Pancreas (tissue), 10 donors: ENCODE measurements at places on chromosomes 7 and 10.

GRCh38 chr7:111954474-111955381 lies 251.5 kb downstream of the DOCK4 start:
- DNase-seq = no peak

DNA sequence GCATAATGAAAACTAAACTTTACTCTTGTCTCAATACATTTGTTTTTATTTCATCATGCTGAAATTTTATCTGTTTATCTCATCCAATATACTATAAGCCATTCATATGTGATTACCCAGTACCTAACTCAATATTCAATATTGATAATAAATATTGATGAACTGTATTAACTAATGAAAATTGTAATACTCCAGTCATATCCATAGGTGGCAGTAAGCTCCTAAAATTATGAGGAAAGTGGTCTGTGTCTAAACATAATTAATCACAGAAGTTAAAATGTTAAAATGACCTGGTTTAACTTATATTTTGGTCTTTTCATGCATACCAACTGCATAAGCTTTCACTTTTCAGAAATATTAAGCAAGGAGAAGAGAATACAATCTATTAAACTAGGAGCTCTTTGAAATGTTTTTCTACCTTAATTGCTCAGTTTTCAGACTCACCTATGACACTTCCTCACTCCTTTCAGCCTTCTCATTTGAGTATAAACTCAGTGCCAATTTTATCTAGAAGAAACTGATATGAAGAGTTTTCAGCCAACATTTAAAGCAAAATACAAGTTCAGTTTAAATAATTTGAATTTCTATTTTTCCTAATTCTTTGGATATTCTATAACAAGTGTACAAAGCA lies 30.5 kb upstream of the VWDE start:
- no peak for DNase-seq

DNA sequence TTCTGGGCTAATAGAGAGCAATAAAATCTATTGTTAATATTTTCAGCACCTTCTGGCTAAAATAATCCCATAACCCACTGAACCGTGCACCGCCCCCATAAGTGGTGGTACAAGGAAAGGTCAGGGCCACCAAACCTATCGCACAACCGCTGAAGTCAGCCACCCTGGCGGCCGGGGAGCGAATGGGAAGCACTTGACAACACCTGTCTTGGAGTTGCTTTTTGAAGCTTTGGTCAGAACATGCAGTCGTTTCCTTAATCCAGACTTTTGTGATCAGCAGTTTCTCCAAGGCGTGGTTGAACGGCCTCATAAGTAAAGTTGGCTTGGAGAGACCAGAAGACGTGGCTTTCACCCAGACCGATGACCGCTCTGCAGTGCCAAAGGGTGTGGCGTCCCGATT lies 97.4 kb downstream of the DNAJB6 start:
- DNase-seq = no peak

DNA sequence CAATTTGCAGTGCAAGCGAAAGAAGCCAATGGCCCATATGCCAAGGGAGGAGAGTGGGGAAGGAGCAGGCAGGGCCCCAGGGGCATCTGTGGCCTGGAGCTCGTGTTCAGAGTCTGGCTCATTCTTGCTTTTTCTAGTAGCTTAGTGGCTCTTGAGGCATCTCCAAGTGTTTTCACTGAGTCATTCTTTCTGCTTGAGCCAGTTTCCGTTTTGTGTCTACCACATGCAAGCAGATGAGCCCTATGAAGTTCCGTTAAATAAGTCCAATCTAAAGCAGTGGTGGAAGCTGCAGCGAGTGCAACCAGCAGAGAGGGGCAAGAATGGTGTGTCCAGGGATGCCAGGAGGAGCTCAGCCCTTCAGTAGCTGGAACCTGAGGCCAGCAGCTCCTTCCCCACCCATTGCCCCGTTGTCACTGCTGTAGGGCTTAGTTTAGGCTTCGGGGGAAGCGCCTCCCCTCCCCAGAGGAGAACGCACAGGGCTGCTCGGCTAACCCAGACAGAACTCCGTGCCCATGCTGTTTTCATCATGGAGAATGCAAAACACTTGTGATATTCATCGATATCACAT lies 57.4 kb upstream of the EBF3 start:
- DNase-seq = no peak

- DNase-seq = no peak
These were observed 515 bp downstream of the FAM149B1 start for GRCh38 chr10:73168465-73168803.

- DNase-seq = no peak
These were observed 247.9 kb upstream of the PTN start for GRCh38 chr7:137591421-137591837.
